ENCODE measurements at places on chromosomes 16 and 17.

- no peak for DNase-seq
Observed at GRCh38 chr16:87210894-87211293, 106.3 kb downstream of the C16orf95 start.

- peak; percentile 51 for DNase-seq
Observed at GRCh38 chr17:69607162-69607834, 192.8 kb downstream of the MAP2K6 start.

GRCh38 chr17:39863918-39864746, at the start of gene IKZF3:
TSS of gene IKZF3 (minus strand) at chr17:39864312. CDS start at chr17:39864126, 186 bp downstream.
- DNase-seq = peak; percentile 79

GRCh38 chr17:4533523-4534504, 21.4 kb downstream of the MYBBP1A start:
- DNase-seq = no peak

DNA sequence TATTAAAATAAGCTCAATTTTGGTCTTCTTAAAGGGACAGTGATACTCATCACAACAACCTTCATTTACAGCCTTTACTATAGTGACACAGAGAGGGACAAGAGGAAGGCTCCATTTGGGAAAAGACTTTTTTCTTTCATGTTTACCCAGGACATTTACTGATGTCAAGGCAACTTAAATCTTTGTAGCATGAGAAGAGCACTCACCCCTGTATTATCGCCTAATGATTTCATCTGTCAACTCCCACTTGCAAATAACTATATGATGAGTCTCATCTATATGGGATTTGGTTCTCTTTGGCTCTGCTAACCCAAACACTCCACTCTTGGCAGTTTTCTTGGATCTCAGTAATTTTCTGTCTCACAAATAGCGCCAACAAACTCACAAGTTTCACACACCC, 24.1 kb downstream of the BLMH start:
- no peak for DNase-seq

GRCh38 chr16:47884116-47884725, 271.6 kb downstream of the ABCC12 start:
- no peak for DNase-seq

- no peak for DNase-seq
Observed at GRCh38 chr17:8821446-8822105, 22.4 kb upstream of the MFSD6L start.

- no peak for DNase-seq
Observed at GRCh38 chr16:50889276-50889675, 147.4 kb downstream of the CYLD start.

DNA sequence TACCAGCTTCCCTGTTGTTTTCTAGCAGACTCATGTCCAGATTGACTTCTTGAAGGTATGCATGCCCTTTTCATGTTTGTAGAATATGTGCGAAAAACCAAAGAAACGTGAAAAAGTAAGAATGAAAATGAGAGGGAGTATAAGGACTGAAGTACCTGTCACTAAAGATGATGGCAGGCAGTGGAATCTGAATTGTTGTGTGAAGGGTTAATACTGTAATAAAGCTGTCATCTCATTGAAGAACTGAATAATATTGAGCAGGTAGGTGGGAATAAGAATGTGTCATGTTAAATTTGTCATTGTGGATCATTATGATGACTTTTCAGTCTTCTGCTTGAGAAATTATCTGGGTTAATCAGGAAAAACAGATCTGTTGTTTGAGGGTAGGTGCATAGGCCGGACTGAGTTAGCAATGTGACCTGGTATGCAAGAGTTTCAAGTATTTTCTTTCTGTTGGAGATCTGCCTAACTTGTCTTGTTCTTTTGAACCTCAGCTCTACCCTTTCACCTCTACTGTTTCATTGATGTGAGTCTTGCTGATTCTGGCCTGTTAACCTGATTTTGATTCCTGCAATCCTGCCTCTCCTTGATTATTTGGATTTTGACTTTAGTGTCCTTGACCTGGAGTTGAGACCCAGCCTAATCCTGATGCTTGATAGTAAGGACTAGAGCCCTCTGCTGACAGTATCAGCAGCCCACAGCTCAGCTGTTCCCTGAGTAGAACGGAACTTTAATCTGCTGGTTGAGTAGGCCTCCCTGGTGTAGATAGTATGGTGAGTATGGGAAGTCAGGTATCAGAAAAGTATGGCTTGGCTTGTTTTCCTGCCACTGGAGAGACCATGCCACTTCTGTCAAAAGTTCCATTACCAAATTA, 64.6 kb downstream of the MAP2K4 start:
- DNase-seq = no peak

- DNase-seq = no peak
Observed at GRCh38 chr16:4612977-4613635, 1.6 kb downstream of the UBALD1 start.

GRCh38 chr16:68700120-68700519, 37.0 kb upstream of the CDH1 start:
- DNase-seq = no peak

GRCh38 chr17:64634218-64634617, 27.9 kb downstream of the SMURF2 start:
- no peak for DNase-seq

DNA sequence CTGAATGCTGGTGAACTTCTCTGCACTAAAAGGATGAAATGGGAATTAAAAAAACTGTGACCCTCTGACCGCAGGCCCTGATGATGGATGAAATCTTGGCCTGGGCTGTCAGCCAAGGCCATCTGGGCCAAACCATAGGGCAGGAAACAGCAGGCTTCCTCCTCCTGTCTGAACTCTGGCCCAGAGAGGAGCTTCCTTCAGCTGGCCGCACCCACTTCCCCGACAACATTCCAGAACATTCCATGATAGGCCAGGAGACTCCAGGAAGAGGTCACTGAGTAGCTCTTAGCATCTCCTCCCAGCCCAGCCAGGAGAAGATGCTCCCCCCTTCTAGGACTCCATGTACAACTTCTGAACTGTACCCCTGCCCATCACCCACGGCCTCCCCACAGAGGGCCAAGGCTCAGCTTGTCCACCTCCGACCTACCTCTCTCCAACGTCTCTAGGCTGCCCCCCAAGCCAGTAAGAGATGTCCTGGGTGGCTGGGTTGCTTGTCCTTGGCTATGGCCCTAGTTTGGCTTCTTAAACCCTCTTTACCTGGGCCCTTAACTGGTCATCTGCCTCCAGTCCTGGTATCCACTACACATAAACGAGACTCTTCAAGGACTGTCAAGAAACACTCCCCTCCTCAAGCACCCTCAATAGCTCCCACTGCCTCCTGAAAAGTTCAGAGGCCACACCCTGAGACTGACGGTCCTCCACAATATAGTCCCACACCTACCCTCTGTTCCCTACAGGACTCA, 1.7 kb downstream of the RPH3AL start:
- no peak for DNase-seq

DNA sequence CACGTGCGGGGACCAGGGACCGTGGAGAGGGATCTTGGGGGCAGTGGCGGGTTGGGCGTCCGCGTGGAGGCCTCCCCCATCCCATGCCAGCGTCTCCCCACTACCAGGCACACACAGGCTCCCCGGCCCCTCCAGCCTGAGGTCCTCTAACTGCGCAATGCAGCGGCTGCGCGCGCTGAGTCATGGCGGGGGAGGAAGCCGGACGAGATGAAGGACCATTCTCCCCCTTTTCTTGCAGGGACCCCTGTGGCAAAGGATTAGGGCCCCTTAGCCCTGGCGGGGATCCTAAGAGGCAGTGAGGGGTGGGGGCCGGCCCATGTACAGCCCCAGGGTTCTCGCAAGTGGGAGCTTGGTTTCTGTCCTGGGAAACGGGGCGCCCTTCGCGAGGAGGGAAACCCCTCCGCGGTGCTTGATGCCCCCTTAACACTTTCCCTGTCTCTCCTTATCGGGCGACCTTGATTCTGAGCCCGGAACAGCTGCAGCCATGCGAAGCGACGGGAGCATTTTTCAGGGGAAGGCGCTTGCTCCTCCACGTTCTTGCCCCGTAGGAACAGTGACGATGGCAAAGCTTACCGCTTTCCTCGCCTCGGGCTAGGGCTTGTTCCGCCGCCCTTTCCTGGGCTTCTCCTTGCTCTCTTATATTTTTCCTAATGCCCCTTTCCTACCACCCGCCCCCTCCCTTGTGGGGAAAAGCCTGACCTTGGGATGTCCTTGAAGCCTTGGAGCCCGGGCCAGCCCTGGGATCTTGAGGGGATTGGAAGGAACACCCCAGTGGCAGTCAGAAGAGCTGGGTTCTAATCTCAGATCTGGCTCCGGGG, 592 bp downstream of the ALDOA start:
- no peak for DNase-seq

DNA sequence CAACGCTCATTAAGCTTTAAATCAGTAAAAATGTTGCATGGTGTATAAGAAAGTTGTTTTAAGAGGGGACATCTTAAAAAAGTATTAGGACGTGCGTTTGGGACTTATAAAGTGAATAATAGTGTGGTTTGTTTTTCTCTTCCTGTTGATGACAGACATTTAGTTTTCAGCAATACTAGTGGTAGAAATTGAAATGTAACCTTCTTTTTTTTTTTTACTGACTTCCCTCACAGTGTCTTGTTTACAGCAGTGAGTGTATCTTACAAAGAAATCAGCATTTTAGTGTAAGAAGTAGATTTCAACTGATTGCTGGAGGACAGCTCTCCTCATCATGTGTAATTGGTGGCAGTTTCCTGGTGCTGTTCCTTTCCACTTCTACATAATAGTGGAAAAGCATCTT, 39.6 kb downstream of the CYLD start:
- no peak for DNase-seq

GRCh38 chr16:714558-715476, at the start of gene METRN:
TSS of gene METRN (plus strand) at chr16:715118. CDS start at chr16:715290, 172 bp downstream.
- peak; percentile 92 for DNase-seq

DNA sequence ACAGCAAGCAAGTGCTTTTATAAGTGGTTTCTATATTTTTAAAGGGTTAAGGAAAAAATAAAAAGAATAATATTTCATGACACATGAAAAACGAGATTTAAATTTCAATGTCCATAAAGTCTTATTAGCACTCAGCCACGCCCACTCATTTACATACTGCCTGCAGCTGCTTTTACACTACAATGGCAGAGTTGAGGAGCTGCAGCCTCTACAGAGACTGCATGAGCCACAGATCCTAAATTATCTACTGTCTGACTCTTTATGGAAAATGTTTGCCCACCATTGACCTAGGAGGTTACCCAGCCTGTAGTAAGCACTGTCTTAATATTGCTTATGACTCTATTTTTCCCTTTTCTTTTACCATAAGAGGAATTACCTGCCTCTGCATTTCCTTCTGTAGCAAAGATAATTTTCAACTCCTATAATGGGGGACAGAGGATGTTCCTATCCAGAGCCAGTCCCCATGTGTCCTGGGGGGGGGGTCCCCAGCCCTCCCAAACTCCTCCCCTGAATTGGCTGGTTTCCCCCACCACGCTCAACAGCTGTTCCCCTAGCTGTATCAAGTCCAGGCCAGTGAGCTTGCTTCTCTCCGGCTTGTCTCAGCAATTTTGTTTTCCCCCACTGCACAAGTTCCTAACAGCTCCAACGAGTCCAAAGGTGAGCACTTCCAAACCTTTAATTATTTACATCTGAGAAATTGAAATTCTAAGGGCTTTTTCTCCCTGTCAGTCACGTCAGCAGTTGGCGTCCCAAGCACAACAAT, 139.4 kb upstream of the ERCC4 start:
- DNase-seq = no peak

GRCh38 chr16:1193825-1194581, 31.1 kb downstream of the TPSG1 start:
- DNase-seq = no peak

- no peak for DNase-seq
Observed at GRCh38 chr17:80831491-80831890, 160.2 kb upstream of the CHMP6 start.

DNA sequence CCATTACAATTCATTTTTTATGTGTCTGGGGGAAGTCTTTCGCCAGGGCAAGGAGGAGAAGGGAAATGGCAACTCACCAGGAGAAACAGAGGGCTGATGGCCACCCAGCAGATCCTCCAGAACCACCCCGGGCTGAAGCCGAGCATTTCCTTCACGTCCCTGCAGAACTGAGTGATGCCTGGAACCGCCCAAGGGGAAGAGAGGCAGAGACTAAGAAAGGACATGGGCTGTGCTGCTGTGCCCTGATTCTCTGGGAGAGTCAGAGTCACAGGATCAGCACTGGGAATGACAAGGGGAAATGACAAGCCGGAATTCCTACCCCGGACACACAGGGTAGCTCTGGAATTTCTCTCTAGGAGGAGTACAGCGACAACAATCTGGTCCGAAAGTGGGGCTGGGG, 27.8 kb downstream of the SLC6A4 start:
- no peak for DNase-seq

DNA sequence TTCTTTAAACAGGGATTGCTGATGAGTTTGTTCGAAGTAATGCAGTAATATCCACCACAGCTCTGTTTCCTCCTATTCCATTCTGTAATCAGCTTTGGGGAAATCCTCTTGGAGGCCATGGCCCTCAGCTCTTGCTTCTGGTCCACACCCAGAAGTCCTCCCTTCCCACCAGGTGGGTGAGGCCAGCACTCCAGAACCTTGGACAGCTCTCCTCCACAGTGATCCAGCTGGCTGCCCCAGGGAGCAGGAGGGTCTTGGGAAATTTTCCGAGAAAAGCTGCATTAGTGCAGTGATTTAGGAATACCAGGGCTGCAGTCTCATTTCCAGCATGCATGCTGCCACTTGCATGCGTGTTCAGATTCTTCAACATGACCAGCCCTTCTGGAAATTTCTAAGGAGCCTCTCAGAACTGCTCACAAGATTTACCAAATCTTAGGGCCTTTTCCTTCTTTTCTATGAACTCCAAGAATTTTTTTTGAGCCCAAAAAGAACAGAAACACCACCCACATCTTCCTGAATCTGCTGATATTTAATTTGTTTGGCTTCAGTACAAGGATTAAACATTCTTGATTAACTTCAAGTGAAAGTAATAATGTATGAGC, 4.2 kb downstream of the SMPD3 start:
- DNase-seq = no peak

DNA sequence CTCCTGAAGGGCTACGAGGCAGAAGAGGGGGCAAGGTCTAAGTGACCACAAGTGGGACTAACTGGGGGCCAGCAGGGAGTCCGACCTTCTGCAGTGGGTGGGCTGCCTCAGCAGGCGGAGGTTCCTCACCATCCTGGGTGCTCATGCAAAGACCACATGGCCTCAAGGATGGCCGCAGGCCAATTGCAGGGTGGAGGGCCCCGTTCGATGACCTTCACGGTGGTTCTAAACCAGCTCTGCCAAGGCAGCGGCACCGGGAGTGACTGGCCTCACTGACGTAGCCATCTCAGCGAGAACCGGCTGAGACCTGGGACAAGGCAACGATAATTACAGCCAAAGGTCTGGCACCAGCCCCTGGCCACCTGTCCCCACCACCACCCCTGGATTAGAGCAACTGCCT, 5.7 kb downstream of the SMIM5 start:
- DNase-seq = no peak

- DNase-seq = no peak
Observed at GRCh38 chr17:44095388-44095646, 24.8 kb downstream of the G6PC3 start.

DNA sequence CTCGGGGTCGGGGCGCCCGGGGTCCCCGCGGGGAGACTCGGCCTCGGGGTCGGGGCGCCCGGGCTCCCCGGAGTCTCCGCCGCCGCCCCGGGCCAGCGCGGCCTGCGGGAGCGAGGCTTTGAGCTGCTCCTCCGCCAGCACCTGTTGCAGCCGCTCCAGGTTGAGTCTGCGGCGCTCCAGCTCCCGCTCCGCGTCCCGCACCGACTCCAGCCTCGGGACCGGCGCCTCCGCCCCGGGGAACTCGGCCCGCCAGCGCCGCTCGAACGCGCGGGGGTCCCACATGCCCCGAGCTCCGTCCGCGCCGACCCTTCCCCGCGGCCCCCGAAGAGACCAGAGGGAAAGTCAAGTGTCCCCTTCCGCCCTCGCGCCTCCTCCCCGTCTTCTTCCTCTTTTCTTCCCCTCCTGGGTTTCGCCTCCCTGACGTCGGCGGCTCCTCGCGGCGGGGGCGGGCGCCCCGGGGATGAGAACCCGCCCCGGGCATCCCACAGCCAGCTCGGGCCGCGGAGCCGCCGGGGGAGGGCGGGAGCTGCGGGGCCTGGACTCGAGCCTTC, 40.8 kb upstream of the BHLHA9 start:
- DNase-seq = peak; percentile 95
